ENCODE measurements at places on chromosomes 6 and 20.

DNA sequence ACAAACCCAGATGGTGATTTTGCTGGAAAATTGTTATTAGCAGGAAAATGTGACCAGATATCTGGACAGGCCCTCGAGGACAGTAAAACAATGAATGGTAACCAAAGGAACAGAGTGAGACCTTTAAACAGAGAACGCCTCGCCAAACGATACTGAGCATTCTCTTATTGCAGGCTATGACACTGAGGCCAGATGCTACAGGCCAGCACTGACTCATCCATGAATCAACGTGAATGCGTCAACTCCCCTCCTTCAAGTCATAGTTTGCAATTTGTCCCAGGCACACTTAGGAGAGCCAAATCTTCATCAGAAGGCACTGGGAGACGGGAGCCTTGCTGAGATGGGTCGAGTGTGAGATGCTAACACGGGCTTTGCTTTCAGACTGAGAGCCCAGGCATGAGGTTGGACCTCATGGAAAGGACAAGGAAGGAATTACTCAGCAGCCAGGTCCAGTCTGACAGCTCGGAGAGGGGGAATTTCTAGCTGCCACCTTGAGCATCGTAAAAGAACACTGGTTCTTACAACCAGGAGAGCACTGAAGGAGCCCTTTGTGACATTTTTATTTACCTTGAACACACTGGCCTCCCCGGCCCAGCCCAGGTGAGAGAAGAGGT is 60.7 kb downstream of the BMP7 start:
- DNase-seq, result no peak

- no peak for DNase-seq
These were observed 71.6 kb downstream of the COL9A1 start for GRCh38 chr6:70231311-70231710.

DNA sequence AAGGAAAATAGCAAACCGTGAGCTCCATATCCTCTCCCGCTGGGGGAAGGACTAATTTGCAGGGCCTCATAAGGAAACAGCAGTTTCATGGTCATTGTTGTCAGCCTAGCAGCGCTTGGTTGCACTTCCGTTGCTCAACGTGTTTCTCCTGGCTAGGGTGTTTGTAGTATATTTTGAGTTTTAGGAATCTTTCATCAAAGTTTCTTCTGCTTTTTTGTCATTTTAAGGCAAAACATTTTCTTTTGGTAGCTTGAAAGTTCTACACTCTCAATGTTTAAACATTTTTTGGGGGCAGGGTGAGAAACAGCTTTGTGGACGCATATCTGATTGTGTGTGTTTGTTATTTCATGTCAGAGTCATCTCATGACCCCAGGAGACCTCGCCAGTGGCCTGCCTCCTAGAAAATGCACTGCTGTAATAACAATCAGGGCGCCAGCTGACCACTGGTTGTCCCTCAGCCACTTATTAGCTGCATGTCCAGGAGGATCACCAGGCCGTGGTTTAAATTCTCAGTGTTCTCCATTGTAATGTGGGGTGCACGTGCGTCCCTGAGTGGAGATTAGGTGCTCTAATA is 20.6 kb downstream of the JARID2 start:
- peak; percentile 51 for DNase-seq

- peak; percentile 19 for DNase-seq
These were observed 15.4 kb downstream of the GCLC start for GRCh38 chr6:53529324-53530036.

DNA sequence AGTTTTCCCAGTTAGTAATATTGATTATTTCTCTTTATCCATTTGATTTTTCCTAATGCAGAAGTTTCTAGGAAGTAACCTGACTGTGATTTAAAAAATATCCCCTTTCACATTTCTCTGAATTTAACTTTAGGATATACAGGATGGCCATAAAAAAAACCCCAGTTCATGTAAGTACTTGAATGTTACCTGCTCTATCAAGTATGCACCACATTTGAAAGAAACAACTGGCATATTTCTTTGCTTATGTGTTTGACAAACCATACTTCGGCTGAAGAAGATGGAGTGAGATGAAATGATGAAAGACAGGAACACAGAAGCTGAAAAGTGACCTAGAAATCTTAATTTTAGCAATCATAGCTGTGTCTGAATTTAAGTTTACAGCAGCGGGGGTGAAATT is 374.0 kb upstream of the NOX3 start:
- no peak for DNase-seq

DNA sequence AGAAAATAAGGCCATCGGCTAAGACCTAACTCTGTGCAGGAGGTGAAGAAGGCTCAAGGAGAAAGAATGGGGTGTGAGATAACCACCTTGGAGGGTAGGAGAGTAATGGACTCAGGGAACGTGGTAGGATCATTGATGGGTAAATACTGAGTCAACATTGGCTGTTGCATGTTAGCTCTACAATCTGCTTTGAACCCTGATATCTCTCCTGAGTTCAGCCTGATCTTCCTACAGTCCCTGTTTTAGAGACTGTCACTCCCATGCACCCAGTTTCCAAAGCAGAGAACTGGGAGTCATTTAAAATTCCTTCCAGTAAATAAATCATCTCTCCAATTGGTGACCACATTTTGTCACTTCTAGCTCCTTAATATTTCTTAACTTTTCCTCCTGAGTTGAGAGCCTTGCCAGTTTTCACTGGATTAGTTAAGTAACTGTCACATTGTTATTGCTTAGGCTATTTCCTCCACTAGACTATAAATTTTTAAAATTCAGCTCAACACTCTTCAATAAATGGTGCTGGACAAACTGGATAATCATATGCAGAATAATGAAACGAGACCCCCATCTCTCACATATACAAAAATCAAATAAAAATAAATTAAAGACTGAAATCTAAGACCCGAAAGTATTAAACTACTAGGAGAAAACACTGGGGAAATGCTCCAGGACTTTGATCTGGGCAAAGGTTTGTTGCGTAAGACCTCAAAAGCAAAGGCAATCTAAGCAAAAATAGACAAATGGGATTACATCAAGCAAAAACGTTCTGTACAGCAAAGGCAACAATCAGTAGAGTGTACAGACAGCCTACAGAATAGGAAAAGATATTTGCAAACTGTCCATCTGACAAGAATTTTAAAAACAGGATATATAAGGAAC is 138.9 kb upstream of the TMEM170B start:
- DNase-seq, result no peak

DNA sequence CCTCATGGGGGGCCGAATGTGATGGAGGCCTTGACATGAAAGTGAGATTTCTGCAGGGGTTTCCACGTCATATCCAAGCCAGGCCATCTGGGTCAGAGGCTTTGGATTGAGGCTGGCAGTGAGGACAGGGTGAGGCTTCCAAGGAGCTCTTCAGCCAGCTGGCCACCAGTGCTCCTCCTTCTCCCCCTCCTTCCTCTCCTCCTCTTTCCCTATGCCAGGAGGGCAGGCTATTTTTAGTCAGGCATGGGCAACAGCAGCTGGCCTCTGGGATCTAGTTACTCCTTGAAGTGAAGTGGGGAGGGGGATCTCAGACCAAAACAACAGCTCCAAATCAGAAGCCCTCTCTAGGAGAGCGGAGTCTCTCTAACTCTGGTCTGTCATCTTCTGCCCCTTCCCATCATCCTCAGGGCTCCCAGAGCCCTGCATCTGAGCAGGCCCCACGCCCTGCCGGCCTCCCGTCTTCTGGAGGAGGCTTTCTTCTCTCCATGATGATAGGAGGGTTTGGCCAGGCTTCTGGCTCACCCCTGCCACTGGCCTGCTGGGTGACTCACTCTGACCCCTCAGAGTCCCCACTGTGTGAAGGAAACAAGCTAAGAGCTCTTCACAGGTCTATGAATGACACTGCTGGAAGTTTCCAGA is 612 bp downstream of the TNNC2 start:
- DNase-seq, result no peak

- no peak for DNase-seq
These were observed 47.6 kb upstream of the ZNF337 start for GRCh38 chr20:25744261-25744660.

DNA sequence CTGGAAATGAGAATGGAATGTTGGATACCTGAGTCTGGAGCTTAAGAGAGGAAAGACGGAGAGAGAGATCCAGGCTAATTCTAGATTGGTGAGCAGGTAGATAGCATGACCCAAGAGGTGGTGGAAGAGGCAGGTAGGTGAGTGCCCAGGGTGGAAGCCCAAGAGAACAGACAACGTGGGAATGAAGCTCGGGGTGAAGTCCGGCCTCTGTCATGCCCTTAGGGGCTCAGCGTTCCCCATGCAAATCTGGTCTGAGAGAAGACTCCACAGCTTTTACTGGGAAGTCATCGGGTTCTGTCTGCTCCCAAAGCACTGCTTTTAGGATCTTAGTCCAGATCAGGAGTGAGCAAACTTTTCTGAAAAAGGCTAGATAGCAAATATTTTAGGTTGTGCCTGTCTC is 3.6 kb downstream of the NELFCD start:
- no peak for DNase-seq

DNA sequence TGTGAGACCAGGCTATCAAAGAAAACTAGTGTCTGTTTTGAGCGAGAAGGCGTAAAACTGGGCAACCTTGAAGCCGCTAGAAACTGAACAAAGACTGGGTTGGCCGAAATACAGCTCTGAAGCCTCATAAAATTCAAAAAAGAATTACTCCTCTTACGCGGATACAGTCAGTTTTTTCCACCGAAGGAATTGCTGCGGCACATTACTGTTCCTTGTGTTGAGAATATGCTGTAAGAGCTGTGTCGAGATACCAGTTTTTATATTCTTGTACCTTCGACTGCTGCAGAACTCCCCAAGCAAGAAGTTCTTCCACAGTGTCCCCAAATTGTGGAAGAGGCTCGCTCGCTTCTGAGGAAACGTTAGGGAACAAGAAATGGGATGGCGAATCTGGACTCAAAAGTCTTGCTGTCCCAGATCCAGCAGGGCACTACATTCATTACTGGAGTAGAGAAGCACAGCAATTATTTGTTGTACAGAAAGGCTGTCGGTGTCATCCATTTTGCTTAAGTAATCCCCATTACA is 523 bp upstream of the COX7A2 start:
- no peak for DNase-seq

DNA sequence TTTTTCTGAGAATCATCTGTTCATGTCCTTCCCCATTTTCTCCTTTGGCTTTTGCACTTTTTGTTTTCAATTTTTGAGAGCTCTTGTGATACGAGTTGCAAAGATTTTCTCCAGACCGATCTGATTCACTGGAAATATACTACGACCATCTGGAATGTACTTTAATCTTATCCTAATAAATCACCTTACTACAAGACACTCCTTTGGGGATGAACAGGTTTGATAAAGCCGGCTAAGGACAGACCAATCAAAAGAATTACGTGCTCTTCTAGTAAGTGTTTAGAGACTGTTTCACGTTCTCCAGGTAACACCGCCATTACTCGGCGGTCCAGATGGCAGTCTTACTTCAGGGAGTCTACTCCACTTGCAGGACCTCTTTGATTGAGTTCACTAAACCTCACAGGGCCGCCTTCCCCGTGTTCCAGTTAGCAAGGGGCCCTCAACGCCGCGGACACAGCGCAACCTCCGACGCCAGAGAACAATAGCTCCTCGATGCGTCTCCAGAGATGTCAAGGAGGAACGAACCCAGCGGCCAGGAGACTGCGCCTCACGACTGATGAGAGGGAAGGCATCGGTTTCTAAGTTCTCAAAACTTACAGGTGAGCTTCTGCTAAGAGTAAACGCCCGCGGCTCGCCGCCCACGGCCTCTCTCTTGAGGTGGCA is 920 bp upstream of the WTAP start:
- DNase-seq, result no peak

- DNase-seq, result no peak
These were observed 40.4 kb upstream of the FAM83C start for GRCh38 chr20:35332540-35333200.

- DNase-seq, result no peak
These were observed 378.7 kb downstream of the ZFAND3 start for GRCh38 chr6:38198219-38198618.

GRCh38 chr6:64217721-64218620 is 582.4 kb downstream of the PHF3 start:
- no peak for DNase-seq

DNA sequence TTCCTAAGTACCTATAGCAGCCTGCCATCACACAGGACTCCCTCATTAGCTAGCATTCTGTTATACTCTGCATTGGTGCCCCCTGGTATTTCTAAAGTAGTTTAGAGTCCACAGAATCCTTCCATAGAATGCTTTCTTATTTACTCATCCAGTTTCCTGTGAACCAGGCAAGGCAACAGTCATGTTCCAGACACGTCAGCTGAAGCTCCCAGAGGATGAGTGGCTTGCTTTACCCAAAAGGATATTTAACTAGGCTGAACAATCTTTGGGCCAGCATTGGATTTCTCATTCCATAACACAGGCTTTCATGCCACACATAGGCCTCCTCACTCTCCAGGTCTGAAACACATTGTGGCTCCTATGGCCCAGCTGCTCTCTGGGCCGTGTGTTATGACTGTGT is 203.8 kb upstream of the MAP3K7 start:
- DNase-seq, result no peak

- peak; percentile 44 for DNase-seq
These were observed 1.6 kb downstream of the PPP1R16B start for GRCh38 chr20:38806855-38807655.

GRCh38 chr6:106555767-106556166 is 73.5 kb downstream of the RTN4IP1 start:
- no peak for DNase-seq

DNA sequence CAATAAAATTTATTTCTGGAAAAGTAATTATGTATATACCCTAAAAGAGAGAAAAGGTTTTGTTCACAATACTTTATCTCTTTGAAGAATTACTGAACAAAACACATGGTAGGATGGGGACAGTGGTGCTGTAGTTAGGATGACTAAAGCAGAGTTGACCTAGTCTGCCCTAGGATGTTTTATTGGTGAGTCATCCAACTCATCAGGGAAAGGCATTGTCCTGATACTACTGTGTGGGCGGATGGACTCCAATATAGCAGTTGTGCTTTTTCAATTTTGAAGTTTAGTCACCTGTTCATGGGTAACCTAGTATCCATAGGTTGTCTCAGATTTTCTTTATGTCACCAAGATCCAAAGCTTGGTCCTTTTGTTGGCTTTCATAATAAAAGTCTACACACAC is 53.3 kb upstream of the EYS start:
- DNase-seq, result no peak

DNA sequence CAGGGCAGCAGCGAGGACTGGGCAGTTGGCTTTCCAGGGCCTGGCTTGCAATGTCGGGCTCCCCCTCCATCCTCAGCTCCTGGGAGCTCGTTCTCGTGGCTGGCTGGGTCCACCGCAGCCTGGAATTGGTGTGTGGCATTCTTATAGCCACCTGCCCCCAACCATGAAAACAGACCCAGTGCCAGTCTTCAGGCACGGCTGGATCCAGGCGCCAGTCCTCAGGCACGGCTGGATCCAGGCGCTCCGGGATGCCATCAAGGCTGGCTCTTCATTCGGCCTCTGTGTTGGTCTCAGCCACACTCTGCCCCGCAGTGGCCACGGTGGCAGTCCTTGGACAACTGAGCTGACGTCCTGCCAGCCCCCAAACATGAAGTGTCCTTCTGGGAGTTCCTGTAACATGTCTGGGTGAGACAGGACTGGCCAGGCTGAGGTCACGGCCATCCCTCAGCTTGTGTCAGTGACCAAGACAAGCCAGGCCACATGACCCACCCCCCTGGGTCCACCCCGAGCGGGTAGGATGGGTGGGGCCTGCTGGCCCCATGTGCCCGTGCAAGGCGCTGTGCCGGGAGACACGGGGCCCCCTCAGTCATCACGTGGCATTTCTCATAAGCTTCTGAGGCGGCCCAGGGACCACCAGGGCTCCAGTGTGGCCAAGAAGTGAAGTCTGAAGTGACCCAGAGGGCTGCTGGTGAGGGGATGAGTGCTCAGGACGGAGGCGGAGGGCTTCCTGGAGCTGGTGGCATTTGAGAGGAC is 99.0 kb downstream of the TAF4 start:
- no peak for DNase-seq

- no peak for DNase-seq
These were observed 24.9 kb downstream of the CHRNA4 start for GRCh38 chr20:63336232-63336752.
